ENCODE measurements at places on chromosomes 13 and 19. TPM values are rescaled to one million over a fixed set of nuclear protein-coding genes. Genes with fewer than 3 reads are reported as not detected.

C1QTNF9 gene
- total RNA-seq: 0.26 TPM

ACP7 gene
- total RNA-seq: not detected

PLK5 gene
- not detected for total RNA-seq

CGB8 gene
- total RNA-seq: not detected

PCDH8 gene
- total RNA-seq: not detected

PCDH20 gene
- not detected for total RNA-seq

ZNF577 gene
- 31.7 TPM for total RNA-seq

CEBPA gene
- 0.99 TPM for total RNA-seq

LIG4 gene
- 13.3 TPM for total RNA-seq

DNA sequence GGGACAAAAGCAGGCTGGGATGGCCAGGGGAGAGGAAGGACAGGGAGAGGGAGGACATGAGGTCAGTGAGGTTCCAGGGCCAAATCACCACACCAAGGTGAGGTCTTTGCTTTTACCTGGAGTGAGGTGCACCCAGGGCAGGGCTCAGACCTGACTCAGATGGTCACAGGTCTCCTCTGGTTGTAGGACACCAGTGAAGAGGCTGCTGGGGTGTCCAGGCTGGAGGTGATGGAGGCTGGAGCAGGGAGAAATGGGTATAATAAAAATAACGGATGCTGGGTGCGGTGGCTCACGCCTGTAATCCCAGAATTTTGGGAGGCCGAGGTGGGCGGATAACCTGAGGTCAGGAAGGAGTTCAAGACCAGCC is 6.9 kb downstream of the GRAMD1A start:
- no peak for DNase-seq

- no peak for DNase-seq
Observed at GRCh38 chr19:46453661-46454060, 17.7 kb downstream of the PNMA8A start.

DNA sequence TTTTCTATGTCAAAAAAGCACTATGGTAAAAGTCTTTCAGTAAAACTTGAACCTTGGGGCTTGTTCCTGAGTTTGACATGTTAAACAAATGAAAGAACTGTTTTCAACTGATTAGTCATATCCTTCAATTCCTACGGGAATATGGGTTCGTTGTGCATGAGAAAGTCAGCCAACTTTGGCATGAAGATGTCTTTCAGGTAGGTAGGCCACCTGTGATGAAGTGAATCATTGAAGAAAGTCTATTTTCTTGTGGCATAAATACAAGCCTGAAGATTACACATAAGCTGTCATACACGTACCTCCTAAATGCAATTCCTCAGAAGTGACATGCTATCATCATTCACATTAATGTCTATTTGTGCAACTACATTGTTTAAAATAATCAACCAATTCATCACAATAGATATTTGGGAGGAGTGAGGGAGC is 513.0 kb downstream of the IRS2 start:
- no peak for DNase-seq

DNA sequence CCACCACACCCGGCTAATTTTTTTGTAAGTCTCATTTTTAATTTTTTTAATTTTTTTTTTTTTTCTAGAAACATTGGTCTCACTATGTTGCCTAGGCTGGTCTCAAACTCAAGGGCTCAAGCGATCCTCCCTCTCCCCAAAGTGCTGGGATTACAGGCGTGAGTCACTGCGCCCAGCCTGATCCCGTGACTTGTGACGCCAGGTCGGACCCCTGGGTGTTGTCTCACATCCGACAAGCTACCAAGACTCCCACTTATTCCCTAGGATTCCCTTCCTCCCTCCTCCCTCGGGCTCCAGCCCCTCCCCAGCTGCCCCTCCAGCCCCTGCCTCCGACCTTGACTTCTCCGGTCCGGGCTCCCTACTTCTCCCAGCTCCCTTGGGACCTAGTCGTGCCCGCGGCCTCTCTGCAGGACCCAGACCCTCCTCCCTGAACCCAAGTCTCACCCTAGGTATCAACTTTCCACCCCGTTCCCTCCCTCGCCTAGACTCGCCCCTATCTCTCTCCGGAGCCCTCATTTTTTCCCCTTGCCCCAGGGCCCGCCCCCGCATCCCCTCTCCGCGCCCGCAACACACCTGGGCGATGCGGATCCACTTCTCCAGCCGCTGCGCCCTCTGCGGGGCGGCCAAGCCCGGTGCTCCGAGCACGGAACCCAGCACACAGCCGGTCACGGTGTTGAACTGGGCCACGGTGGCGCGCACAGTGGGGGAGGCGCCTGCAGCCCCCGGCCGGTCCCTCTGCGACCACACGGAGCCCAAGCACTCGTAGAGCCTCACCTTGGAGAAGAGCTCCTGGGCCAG is 13.1 kb downstream of the RGL3 start:
- DNase-seq: no peak

DNA sequence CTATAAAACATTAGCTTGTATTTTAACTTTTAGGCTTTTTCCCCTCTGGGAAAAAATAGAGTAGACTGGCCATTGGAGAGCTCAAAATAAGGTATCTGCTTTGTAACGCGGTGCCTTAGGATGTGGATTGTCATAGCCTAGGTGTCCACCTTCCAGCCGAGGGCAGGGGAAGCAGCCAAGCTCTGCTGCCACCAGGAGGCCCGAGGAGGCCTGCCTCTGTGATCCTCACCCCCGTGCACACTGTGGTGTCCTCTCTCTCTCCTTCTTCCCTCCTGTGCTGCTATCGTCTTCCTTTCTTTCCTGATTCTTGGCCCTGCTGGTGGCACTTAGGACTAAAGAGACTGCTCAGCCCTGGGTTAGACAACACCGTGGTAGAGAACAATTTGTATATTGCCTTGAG is 11.3 kb downstream of the HNRNPM start:
- DNase-seq: no peak
